ENCODE measurements at places on chromosomes 5 and 9.

DNA sequence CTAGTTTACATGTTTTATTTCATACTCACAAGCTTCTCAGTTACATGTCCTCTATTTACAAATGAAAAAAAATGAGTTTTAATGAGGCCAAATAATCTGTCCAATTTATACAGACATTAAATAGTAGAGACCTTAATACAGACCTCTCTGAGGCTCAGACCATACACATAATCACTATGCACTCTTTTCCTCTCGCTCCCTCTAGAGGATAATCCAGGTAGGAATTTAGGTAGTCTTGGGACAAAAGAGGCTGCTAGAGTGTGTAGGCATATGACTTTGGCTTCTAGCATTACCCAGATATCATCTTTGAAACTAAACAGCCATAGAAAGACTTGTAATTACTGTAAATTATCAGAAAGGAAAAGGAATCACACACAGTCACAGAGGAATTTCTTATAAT, 444.7 kb downstream of the HINT1 start:
- DNase-seq, result no peak

- DNase-seq, result no peak
These were observed 39.3 kb upstream of the CDC42SE2 start for GRCh38 chr5:131224387-131225201.

DNA sequence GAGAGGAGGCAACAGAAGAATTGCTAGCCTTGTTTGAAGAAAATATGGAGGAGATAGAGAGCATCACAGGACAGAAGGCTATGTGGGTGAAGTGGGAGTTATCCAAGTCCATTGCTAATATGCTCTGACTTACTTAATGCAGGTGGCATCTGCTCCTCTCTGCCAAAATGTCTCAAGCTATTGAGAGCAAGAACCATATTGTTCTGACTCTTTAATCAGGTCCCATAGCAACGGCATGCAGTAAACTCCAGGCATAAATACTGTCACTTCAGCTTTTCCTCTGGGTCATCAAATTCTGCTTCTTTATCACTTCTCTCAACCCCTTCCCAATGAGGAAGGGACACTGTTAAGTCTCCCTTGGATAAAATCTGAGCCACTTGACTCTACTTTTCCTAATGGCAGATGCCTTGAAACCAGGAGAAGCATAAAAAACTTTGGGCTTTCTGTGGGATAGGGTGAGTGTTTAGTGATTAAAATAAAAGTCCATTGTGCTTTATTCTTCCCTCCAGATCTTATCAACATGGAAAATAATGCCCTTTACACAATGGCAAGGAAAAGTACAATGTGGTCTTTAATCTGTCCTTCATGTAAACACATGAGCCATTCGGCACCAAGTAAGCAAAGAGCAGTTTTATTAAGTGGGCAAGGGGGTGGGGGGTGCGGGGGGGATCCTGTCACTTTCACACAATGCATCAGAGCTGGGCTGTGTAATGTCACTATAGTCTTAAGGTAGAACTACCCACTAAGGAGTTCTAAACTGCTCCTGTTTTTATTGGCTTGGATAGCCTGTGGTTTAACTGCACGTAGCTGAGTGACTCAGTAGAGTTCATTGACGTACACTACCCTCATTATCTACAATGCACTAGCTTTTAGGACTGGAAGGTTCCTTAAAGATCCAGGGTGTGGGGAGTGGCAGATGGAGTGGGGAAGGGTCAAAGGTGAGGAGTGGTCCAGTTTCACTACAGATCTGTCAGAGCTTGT, 71.0 kb upstream of the TARS1 start:
- no peak for DNase-seq

DNA sequence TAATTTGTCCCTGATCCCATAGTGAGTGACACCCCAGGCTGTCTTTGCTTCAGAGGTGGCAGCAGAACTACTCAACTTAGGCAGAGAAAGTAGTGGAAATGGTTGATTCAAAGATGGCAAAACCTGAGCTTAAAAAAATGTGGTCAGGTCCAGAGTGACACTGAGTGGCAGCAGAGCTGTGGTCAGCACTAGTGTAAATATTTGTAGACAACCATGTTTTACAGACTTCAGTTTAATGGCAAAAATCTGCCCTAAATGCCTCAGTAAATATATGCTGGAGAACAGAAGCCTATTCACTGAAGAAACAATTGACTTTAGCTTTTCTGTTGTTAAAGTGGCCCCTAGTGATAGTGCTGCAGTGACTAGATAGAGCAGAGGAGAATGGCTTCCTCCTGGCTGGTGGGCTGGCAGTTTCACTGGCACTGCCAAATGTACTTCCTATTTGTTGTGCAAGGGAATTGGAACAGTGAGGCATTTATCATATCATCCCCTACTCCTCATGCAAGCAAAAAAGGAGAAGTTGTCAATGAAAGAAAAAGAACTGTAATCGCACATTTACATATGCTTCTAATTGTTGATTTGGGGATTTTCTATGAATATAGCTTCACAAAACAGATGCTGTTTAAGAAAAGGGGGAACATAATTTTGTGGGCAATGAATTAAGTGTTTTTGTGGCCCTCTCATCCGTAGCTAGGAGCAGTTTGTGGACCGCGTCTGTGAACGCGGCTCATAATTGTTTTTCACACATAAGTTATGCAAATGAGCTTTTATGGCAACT, 12.0 kb downstream of the PBX3 start:
- DNase-seq, result no peak

DNA sequence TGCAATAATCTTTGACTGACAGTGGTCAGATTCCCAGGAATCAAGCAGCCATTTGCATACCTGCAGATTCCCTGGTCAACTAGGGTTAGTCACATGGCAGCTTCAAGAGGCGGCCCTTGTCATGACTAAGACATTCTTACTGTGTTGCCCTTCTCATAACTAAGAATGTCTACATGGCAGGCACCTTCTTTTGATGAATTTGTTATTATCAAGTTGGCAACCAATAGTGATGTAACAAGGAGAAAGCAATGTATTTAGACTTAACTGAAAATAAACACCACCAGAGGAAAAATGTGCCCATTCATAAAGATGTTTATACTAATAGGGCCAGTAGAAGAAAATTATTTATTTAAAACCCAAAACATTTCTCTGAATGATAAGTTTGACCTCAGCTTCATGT, 215.6 kb downstream of the TLE1 start:
- no peak for DNase-seq

Measured in cerebellar nuclear complex (tissue), 1 donor.